ENCODE measurements at places on chromosomes 6 and 20.
A peak's percentile ranks its signal among the peaks of the same experiment; 100 is the strongest.

- no peak for DNase-seq
Measured at GRCh38 chr6:140071601-140072062, 697.2 kb upstream of the CITED2 start.

DNA sequence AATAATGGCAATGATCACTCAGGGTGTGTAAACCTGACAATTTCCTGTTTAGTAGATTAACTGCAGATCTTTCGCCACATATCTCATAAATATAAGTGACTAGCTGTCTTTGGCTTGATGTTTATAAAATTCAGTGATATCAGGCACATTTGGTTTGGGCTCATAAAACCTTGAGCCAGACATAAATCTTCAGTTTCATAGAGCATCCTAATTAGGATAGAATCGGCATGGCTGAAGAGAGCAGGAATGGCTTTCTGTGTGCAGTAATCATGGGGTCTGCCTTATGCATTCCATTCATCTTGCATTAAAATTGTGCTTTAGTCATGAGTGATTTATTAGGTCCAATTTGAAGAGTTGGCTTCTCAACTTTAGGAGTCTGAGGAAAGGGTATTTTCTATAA is 27.2 kb downstream of the AIG1 start:
- no peak for DNase-seq

DNA sequence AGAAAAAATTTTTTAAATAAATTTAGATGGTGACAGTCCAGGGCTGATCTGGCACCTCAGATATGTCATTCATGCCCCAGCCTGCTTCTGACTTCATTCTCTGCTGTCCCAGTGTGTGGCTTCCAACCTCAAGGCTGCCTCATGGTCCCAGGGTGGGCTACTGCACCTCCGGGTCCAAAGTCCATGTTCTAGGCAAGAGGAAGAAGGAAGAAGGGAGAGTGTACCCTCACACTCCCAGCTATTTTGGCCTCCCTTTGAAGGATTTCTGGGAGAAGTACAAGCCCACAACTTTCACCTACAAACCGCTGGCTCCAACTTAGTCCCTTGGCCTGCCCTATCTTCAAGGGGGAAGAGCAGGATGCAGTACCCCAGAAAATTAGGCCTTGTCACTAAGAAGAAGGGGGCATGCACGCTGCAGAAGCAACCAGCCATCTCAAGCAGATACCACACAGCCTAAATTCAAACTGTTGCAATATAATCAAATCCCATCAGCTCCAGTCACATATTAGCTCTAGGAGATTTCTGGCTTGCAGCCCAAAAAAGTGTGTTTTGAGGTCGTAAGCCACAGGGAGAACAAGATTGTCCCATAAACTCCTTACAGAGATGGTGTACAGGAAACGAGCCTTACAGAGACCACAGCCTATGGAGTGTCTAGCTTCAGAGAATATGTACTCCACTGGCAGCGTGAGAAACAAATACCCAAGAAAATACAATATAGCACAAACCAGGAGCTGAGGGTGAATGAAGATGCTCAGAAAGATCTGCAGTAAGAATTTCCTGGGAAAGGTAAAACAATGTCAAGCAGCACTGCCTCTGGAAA is 906 bp upstream of the BTN3A2 start:
- peak; percentile 13 for DNase-seq

DNA sequence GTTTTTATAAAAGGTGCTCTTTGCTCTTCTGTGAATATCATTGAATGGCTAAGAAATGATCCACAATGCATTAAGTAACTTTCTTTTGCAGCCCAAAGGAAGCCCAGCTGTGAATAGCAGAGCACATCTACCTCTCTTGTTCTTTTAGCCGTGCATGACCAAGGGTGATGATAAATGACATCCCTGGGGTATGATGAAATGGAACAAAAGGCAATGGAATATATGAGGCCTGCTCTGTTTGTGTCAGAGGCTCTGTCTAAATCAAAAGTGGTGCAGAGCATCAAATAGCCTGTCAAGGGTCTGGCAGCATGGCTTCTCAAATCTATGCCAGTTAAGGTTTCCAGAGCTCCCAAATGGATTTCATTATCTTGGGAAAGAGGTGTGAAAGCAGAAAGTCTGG is 362.6 kb upstream of the RNF217 start:
- DNase-seq = peak; percentile 38

DNA sequence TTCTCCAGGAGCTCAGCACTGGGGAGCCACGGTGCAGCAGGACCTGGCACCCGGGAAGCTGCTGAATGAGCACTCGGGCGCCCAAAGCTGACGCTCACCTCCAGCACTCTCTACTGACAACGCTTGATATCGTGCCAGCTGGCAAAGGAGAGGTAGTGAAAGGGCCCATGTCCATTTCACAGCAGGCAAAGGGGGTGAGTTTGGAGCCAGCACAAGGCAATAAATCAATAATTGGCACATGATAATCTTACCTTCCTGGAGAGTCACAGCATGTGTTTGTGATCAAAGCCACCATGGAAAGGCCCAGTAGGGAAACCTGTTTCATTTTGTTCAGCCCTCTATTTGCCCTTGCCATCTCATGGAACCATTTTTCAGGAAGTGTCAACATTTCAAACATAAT is 23.3 kb upstream of the SMIM26 start:
- peak; percentile 99 for DNase-seq

DNA sequence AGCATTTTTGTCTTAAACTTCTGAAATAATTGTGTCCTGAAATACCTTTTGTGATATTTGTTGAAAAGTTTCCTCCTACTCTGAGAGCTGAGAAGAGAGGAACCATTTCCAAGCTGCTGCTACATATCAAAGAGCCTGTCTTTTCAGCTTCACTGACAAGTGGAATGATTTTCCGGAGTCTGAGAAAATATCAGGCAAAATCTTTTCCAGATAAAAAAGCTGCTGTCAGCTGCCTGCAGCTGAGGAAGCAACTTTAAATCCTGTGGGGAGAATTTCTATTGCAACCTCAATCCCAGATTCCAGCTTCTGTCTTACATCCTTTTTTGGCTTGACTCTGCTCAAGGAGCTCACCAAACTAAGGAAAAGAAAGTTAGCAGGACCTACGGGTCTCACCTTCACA is 904.3 kb downstream of the PHF3 start:
- peak; percentile 45 for DNase-seq

DNA sequence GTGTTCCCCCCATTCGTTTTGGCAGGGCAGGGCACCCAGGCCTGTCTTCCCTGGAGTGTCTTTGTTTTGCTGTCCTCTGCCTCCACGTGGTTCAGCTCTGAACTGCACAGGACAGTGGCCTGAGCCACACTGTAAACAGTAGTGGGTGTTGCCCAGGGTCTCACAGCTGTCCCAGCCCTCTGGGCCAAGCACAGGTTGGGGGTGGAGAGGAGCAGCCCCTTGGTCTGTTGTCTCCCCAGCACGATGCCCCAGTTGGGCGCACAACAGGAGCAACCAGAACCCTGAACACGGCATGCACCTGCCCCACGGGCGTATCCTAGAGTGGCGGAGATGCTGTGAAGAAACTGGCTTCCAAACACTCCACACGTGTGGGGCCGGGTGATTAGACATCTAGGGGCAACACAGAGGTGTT is 14.4 kb downstream of the CCDC167 start:
- DNase-seq = peak; percentile 62

DNA sequence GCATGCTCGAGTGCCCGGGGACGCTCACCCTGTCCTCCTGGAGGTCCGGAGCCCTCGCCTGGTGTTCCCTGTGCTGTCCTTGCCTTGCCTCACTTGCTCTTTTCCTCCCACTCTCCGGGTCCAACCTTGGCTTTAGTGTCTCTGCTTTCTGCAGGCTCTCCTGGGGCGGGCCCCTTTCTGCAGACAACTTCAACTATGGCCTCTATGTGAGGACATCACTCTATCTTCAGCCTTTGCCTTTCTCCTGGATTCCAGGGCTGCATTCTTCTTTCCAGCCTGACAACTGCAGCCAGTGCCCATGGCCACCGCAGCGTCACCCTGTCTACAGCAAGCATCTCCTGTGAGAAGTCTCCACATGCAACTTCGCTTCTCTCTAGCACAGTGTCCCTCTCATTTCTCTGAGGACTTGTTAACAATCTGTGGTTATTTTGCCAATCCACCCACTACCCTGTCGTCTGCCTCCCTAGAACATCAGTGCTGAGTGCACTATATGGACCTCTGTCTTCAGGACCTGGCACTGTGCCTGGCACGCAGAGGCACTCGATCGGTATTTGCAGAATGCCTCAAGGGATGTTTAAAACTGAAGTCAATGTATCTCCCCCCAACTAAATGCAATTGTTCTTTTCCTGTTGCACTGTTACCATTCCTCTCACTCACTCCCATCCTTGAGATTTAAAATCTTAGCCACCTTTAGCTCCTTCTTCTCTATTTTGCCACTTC is 35.9 kb downstream of the FOXC1 start:
- no peak for DNase-seq

GRCh38 chr6:106908386-106908840 is 66.1 kb downstream of the CD24 start:
- DNase-seq = peak; percentile 59

DNA sequence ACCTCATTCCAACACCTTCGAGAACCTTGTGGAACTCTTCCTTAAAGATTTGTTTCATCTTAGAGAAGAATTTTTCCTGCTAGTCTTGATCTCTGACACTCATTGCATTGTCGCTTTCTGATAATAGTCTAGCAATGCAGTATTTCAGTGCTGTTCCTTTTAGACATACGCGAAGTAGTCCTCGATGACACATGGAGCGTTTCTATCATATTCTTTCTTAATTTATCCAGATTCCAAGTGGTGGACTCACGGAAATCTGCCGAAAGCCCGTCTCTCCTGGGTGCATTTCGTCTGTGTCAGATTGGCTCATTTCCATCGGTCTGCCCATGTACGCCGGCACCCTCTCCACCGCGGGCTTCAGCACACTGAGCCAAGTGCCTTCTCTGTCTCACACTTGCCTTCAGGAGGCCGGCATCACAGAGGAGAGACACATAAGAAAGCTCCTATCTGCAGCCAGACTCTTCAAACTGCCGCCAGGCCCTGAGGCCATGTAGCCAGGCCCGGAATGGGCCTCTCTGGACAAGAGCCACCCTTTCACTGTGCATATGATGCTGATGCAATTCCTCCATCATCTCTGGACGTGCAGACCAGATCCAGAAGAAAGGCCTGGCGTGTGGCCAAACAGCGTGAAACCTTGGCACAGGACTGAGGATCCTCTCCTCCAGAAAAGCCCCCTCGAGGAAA is 198.6 kb upstream of the UST start:
- no peak for DNase-seq

GRCh38 chr6:131372535-131372934 is 200.5 kb upstream of the ARG1 start:
- DNase-seq = peak; percentile 41

DNA sequence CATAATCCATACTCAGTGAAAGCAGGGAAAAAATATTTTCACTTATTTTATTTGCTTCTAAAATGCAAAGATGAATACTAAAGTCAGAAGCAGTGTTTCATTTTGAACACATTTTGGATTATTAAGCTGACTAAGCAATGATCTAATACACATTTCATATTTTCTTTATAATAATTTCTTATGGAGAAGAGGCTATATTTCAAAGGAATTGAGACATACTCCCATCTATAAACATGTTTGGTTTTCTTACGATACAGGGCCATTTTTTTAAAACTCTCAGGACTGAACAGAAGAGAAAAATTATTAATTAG is 26.9 kb upstream of the VAPB start:
- no peak for DNase-seq

- no peak for DNase-seq
Measured at GRCh38 chr6:82875573-82876185, 190.0 kb downstream of the UBE3D start.

GRCh38 chr20:52481443-52481842 is 289.9 kb upstream of the ZFP64 start:
- peak; percentile 5 for DNase-seq

DNA sequence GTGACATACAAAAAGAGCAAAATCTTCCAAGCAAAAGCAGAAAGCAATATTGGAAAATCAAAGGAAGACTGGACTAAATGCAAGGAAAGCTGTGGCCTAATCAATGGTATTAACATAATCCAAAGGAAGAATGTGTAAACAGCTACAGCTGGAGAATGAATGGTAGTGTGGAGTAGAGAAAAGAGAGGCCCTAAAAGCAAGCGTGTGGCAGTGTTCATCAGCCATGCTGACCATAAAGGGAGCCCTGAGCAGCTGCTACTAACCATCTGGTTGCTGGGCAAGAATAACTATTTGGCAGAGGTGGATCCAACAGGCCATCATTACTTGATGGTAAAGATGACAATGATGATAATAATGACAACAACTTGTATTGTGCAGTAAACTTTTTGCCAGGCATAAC is 148.5 kb upstream of the BEND6 start:
- peak; percentile 94 for DNase-seq

DNA sequence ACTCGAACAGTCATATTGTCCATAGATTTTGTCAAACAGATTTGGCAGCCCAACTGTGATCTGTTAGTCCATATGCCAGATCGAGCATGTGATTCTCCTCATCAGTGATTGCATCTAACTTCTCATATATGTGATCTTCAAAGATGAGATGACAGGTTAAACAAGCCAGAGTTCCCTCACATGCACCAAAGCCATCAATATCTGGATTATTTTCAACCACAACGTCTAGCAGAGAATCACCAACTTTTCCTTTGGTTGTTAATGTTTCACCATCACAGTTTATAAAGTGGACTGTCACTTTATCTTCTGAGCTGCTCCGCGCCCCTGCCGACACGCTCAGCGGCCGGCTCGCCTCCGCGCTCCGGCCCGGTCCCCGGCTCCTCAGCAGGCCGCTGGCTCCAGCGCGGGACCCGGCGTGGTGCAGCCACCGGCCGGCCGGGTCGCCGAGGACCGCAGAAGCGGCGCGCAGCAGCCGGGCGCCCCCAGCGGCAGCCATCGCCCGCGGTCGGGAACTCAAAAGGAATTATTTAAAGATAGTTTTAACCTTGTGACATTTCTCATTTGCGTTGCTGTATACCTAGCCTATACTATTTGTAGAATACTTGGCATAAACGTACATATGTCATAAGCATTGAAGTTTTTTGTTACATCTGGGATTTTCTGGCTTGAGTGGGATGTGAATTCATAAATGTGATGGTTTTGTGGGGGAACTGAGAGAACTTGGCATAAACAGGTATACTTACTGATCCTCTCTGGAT is 40.1 kb upstream of the DYNLRB1 start:
- DNase-seq = no peak

DNA sequence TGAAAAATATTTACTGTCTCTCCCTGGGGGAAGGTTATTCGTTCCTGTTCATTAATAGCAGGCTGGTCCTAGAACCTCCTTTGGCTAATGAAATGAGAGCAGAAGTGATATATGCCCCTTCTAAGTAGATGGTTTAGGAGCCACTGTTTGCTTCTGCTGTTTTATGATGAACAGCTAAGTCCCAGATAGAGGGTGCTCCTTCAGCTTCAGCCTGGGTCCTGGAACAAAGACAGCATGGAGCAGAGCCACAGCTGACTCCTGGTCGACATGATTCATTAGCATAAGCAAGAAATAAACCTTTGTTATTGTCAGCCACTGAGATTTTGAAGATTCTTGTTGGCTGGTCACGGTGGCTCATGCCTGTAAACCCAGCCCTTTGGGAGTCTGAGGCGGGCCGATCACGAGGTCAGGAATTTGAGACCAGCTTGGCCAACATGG is 47.8 kb upstream of the ARMC2 start:
- DNase-seq = peak; percentile 21

- DNase-seq = no peak
Measured at GRCh38 chr6:727856-728255, 34.9 kb upstream of the EXOC2 start.

All from NCI-H69 (cell line).